ENCODE measurements at places on chromosomes 16 and 17. TPM values are rescaled to one million over a fixed set of nuclear protein-coding genes. Genes with fewer than 3 reads are reported as not detected.

KIF19 gene
- not detected for total RNA-seq

TAF1C gene
- 14.3 TPM for total RNA-seq

TUBB3 gene
- total RNA-seq: 308 TPM

BCAS3 gene
- 35.0 TPM for total RNA-seq

CREBBP gene
- total RNA-seq: 19.6 TPM

NPTX1 gene
- 8.0 TPM for total RNA-seq

TNP2 gene
- not detected for total RNA-seq

TP53TG3 gene
- total RNA-seq: not detected

ZNF23 gene
- total RNA-seq: 8.4 TPM

FZD2 gene
- 27.6 TPM for total RNA-seq

FKBP10 gene
- total RNA-seq: 1,383 TPM

PROCA1 gene
- 0.85 TPM for total RNA-seq

ZNF205 gene
- total RNA-seq: 16.0 TPM

C16orf82 gene
- total RNA-seq: not detected

GSG1L gene
- total RNA-seq: not detected

LGALS9B gene
- total RNA-seq: not detected

PIK3R6 gene
- total RNA-seq: not detected

KRTAP4-9 gene
- total RNA-seq: not detected

CA5A gene
- total RNA-seq: not detected

ELMO3 gene
- total RNA-seq: 0.76 TPM

NPIPA3 gene
- total RNA-seq: 0.69 TPM

OR1E2 gene
- total RNA-seq: not detected

HBA2 gene
- total RNA-seq: not detected

FAM171A2 gene
- total RNA-seq: 4.5 TPM
